Esophagus squamous epithelium (tissue), 5 donors: ENCODE measurements at places on chromosomes 2 and 18.

DNA sequence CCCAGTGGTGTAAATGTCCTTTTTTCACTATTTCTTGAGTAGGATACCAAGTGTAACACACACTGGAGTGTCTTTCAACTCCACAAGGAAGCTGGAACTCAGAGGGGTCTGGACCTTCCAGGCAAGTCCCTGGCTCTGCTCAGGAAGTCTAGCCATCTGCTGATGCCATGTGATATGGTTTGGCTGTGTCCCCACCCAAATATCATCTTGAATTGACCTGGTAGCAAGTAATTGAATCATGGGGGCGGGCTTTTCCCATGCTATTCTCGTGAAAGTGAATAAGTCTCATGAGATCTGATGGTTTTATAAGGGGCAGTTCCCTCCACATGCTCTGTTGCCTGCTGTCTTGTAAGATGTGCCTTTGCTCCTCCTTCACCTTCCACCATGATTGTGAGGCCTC is 99.4 kb upstream of the CDC42EP3 start:
- DNase-seq = no peak

- DNase-seq = no peak
Observed at GRCh38 chr18:54845787-54846186, 17.5 kb downstream of the RAB27B start.

DNA sequence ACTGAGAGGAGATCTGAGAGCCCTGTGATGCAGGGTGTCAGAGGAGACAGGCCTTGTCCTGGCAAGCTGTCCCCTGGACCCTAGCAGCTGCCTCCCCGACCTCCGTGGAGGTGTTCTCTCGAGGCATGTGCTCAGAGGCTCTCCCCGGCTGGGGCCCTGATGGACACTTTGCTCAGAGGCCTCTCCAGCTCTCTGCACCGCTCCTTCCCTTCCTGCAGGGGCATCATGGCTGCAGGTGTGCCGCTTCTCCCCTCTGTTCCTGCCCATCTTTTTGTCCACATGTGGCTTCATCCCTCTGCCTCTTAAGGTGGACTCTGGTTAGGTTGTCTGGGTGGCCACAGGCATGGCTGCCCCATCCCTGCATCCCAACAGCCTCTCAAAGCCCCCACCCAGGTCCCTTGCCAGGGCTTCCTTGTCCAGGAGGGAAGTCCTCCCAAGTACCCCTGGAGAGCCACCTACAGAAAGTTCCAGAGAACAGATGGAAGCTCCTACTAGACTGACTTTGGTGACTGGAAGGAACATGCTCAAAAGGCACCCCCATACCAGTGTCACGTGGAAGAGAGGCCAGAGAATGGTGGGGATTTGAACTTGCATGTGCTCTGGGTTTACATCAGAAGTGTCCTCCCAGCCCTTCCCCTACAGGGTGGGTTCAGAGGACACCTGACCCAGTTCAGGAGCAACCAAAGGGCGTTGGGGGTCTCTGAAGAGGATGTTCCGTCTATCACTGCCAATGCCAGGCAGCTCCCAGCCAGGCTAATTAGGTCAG is 120.4 kb downstream of the KLHL29 start:
- no peak for DNase-seq

GRCh38 chr2:75194184-75194868 is 5.0 kb downstream of the TACR1 start:
- DNase-seq = no peak

GRCh38 chr18:50096766-50097435 is 98.0 kb downstream of the MYO5B start:
- no peak for DNase-seq

DNA sequence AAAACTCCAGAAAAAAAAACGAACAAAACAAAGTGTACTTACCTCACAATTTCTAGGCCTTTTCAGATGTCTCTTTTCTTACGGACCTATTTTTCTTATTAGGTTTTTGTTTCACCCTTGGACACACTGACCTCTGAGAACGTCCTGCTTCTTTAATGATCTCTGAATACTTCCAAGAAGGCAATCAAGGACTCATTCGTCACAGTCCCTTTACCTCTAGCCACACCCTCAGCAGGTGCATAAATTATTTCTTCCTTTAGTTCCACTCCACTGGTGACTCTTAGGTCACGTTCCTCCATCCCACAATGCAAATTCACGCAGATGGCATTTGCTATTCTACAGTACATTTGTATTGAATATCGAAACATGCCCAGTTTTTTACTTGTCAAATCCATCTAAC is 21.9 kb downstream of the PELI1 start:
- DNase-seq = no peak

DNA sequence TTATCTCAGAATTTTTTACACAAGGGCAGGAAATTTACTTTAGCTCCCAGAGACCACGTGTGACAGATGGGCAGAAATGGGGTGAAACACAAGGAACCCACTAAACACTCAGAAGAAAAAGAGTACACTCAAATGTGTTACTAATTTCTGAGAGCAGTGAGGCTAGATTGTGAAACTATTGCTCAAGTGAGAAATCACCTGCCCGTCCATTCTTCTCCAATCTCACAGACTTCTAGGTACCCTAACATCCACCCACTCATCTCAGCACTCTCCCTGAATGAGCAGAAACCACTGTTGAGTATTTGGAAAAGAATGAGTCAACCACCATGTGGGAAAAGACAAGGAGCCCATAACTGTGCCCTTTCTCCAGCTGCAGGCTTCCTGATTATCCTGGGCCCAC is 293.0 kb upstream of the CDH2 start:
- no peak for DNase-seq

GRCh38 chr2:230137902-230138539 is 69.3 kb upstream of the SLC16A14 start:
- DNase-seq = no peak

GRCh38 chr2:155145758-155146229 is 447.3 kb downstream of the KCNJ3 start:
- DNase-seq = no peak

DNA sequence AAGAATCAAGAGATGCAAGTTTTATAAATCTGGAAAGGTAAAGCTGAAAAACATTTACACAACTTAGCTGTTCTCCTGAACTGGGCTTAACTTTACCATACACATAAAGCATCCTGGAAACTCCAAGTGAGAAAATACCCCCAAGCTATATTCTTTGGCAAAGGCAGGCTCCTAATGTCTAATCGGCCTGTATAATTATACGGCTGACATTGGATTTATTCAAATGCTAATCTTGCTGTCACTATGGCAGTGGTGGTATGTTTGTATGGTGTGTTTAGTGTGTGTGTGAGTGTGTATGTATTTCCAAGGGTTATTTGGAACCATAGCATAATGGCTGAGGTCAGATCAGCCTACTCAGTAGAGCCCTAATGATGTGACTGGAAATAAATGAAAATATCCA is 1031.8 kb upstream of the ZEB2 start:
- DNase-seq = no peak

DNA sequence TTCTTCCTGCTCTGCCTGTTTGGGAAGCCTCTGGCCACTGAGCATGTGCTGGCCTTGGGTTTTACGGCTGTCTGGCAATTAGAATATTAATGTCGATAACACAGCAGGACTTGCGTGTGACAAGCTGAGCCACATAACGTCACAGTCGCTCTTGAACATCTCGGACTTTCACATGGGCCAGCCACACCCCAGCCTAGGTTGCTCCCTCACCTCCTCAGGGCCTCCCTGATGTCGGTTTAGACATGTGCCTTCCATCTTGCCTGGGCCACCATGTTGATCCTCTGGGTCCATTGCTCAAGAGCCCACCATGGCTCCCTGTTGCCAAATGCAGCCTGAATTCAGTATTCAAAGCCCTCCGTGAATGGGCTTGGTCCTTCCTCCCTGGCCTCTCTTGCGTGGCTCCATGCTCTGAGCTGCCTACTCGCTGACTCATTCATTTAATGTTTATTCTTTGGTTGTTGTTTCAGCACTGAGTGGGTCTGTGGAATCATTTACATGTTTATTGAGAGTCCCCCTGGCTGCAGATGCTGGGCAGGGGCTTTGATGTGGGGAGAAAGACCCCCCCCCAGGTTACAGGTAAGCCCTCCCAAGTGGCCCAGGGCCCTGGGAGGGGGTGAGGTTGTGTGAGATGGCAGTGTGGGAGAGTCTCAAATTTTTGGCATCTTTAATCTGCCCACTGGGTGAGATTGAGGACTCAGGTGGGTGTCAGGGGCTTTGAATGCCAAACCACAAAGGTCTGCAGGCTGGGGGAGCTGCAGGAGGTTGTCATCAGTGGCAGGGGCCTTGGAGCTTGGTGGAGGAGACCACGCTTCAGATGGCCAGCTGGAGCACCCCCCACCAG is 62.0 kb downstream of the ODC1 start:
- no peak for DNase-seq

GRCh38 chr2:222698276-222698675 is 26.8 kb downstream of the MOGAT1 start:
- DNase-seq = no peak

- no peak for DNase-seq
Observed at GRCh38 chr2:161033059-161033660, 127.1 kb upstream of the TANK start.

DNA sequence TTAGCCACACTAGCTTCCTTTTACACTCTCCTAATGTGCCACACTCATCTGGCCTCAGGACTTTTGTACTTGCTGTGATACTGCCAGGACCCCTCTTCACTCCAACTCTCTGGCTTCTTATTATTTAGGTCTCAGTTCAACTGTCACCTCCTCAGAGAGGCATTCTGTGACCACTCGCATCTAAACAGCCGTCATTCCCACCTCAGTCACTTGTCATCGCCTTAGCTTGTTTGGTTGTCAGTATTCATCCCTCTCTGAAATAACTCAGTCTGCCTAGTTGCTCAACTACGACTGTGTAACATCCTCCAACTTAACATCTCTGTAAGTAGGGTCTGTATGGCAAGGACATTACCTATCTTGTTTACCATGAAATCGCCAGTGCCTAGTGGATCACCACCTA is 27.2 kb downstream of the MGAT4A start:
- DNase-seq = no peak

GRCh38 chr2:8477552-8478470 is 204.0 kb upstream of the ID2 start:
- DNase-seq = no peak

- DNase-seq = no peak
Observed at GRCh38 chr2:224175538-224175937, 136.5 kb upstream of the SERPINE2 start.

- no peak for DNase-seq
Observed at GRCh38 chr2:119076713-119077112, 81.8 kb downstream of the C1QL2 start.

- DNase-seq = no peak
Observed at GRCh38 chr2:30410217-30410616, 36.8 kb upstream of the LCLAT1 start.

- DNase-seq = no peak
Observed at GRCh38 chr18:36281936-36282335, 15.6 kb upstream of the FHOD3 start.

DNA sequence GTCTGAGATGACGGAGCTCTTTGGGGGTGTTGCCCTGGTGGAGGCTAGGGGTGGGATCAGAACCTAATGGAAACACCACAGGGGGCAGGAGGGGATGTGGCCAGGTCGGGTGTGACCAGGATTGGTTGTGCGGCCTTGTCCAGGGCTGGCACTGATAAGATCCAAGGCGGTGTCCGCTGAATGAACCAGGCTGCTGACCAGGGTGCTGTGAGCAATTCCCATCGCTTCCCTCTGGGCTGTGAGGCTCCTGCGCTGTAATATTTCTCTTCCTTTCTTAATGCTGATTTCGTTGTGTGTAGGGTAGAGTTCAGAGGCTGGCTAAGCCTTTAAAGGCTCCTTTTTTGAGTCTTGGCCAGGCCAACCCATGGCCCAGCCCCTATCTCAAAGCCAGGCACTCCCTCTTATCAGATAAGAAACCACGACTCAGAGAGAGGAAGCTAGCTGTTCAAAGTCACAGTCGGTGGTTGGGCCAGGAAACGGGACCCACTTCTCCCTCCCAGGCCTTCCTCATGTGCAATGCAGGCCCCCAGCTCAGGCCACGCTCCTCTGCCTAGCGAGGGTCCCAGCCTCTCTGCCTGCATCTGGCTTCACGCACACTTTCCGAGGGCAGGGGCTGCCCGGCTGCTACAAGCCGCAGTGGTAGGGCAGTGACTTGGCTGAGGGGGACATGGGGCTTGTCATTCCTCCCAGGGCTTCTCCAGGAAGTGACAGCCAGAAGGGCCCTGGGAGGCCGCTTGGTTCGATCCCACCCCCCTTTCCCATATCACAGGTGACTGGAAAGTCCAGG is 26.0 kb upstream of the FOSL2 start:
- DNase-seq = no peak

DNA sequence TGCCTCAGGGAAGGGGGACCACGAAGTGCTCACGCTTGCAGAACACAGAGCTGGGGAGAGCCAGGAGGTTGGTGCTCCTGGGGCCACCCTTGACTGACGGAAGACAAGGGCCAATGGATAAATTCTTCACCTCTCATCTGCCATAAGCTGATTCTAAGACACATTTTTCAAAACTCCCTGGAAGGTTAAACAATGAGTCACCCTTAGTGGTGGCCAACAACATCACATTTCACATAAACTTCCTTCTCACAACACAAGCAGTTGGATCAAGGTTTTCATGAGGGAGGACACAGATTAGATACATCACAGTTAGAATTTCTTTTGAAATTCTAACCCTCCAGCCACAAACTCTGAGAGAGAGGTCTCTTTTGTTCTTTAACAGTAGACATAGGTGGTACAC is 713.6 kb upstream of the POU3F3 start:
- DNase-seq = no peak

- no peak for DNase-seq
Observed at GRCh38 chr2:157441072-157441454, 2.8 kb downstream of the CYTIP start.

- no peak for DNase-seq
Observed at GRCh38 chr2:182379241-182379640, 47.6 kb downstream of the PDE1A start.

DNA sequence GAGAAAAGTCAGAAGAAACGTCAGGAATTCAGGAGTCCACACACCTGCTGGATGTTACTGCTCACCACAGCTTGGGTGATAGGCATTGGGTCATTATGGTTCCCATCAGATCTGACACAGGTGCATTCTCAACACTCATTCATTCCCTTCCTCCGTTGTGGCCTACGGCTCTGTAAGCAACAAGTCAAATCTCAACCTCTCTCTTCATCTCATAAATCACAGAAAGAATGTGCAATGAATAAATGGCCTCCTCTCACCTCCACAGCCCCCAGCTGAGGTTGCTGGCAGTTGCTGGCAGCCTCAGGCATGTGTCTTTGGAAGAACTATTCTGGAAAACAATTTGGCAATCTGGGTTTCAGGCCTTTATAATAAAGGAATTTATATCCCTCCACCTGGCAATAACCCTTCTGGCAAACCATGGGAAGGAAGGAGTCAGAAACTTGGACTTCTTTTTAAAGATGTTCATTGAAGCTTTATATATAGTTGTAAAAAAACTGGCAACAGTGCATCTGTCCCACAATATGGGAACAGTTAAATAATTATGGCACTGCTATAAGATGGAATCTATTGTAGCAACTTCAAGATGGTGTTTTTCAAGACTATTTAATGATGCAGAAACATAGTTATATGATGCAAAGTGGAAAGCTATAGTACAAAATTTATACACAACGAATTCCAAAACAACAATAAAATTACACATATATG is 175.4 kb downstream of the ANAPC1 start:
- no peak for DNase-seq

GRCh38 chr2:107267086-107267485 is 381.1 kb upstream of the ST6GAL2 start:
- no peak for DNase-seq
